ENCODE measurements at places on chromosomes 11 and 22.

GRCh38 chr22:35686298-35686697, 31.4 kb upstream of the APOL5 start:
- DNase-seq: no peak

DNA sequence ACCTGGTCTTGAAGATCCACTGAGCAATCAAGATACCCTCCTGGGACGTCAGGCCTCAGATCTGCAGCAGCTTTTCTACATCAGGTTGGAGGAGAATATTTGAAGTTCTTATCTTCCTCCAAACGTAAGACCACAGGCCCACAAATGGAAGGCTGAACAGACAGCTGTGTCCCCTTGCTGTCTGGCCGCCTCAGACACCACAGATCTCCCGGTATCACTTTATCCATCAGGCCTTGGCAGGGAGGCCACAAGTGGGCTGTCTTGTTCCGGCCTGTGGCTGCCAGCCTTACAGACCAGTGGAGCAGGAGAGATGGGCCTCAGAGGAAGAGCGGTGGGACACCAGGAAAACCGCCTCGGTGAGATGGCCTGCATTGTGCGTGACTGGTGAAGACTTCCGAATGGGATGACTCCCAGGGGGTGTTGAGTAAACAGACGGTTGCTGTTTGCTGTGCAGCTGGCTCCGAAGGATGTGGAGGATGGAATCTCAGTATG, 15.9 kb downstream of the UBASH3B start:
- no peak for DNase-seq

GRCh38 chr22:20316844-20317401, 2.9 kb downstream of the DGCR6L start:
- DNase-seq: no peak

- DNase-seq: no peak
Measured at GRCh38 chr11:61266602-61267001, 25.6 kb downstream of the PGA5 start.

DNA sequence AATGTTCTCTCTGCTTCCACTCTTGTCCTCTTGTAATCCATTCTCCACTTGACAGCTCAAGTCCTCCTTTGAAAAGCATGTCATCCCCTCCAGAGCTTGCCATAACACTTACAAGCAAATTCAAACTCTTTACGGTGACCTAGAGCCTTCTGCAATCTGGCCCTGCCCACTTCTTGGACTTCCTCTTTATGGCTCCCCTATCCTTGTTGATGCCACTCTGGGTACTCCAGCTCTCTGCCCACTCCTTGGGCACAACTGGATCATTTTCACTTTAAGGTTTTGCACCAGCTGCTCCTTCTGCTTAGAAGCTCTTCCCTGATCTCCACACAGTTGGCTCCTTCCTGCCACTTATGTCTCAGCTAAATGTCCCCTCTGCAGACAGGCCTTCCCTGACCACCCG, 217.9 kb downstream of the DSCAML1 start:
- DNase-seq: no peak

GRCh38 chr11:88169881-88170280, 5.4 kb downstream of the RAB38 start:
- no peak for DNase-seq
